ENCODE measurements at places on chromosomes 7 and 10.

DNA sequence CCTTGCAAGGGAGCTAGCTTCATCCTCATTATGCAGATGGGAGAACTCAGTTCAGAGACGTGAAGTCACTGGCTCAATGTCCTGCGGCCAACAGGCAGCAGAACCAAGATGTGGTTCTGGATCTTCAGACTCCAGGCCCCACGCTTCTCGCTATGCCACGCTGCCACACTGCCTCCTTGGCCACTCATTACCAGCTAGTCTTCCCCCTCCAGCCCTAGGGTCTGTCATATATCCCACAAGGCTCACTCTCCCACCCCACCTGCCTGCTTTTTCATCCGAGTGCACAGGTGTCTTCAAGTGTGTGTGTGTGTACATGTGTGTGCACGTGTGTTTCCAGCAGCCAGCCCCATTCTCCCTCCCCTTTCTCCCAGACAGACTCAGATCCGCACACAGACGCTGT lies 53.4 kb downstream of the DENND2A start:
- no peak for DNase-seq

- no peak for DNase-seq
Measured at GRCh38 chr10:34080485-34081346, 734.4 kb downstream of the PARD3 start.

DNA sequence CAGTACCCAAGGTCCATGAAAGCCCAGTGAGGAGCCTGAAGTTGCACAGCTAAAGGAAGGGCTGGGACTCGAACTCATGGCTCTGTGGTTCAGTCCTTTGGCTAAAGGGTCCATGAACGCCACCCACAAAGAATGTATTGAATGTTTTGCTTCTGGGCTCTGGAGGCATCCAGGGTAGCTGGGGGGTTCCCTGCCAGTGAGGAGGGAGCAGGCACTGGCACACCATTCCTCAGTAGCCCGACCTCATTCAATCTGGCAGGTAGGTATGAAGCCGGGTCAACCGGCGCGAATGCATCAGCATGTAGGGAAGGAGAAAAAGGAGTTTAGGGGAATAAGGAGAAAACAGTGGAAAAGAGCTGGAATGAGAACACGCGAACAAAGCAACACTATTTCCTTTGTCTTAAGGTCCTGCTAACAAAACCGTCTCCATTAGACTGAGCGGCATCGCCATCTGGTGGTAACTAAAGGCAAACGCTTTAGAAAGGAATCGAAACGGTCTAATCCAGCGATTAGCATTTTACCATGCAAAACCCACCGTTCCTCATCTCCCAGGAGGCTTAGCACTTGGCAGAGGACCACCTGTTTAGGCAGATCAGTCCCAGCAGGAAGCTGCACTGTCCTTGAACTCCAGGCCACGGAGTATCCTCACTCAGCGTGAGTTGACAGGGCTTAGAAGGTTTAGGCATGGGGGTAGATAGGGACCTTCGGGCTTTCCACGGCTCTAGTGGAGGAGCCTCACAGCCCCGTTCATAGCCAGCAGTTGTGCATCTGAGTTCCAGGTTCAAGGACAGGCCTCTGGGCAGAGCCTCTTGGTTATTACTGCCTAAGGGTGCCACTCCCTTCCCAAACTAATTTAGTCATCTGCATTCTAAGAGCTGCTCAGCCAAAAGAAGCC lies 122.8 kb downstream of the UBE2H start:
- DNase-seq: peak; percentile 64

- DNase-seq: no peak
Measured at GRCh38 chr10:125340903-125341302, 180.5 kb upstream of the CTBP2 start.

- peak; percentile 17 for DNase-seq
Measured at GRCh38 chr10:100020886-100021253, 11.1 kb upstream of the DNMBP start.

GRCh38 chr10:121368347-121369025 lies 229.8 kb downstream of the FGFR2 start:
- no peak for DNase-seq

- no peak for DNase-seq
Measured at GRCh38 chr10:75508239-75508813, 76.9 kb downstream of the LRMDA start.

DNA sequence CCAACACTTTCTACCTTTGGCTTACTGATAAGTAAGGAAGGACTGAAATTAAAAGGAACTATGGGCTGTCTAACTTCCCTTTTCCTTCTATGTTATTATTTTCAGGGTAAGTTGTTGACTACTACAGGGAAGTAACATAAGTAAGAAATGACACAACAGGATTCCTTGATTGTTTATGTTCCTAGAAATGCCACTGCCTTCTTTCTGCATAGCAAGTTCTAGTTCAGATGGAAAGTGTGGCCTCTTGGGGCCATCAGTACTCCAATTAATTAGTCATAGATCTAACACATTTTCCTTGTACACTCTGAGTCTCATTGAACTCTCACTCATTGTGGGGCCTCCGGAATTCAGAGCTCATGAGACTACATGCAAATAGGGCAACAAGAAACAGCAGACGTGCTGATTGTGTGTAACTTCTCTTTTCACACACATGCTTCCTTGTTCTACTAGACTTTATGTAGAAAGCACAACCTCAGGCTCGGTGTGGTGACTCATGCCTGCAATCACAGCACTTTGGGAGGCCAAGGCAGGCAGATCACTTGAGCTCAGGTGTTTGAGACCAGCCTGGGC lies 35.3 kb upstream of the HIBADH start:
- DNase-seq: no peak

- no peak for DNase-seq
Measured at GRCh38 chr7:31234836-31235605, 105.5 kb downstream of the NEUROD6 start.

GRCh38 chr7:106914018-106914607 lies 49.0 kb downstream of the PIK3CG start:
- DNase-seq: no peak

GRCh38 chr10:132532179-132532578 lies 5.4 kb upstream of the INPP5A start:
- DNase-seq: no peak

DNA sequence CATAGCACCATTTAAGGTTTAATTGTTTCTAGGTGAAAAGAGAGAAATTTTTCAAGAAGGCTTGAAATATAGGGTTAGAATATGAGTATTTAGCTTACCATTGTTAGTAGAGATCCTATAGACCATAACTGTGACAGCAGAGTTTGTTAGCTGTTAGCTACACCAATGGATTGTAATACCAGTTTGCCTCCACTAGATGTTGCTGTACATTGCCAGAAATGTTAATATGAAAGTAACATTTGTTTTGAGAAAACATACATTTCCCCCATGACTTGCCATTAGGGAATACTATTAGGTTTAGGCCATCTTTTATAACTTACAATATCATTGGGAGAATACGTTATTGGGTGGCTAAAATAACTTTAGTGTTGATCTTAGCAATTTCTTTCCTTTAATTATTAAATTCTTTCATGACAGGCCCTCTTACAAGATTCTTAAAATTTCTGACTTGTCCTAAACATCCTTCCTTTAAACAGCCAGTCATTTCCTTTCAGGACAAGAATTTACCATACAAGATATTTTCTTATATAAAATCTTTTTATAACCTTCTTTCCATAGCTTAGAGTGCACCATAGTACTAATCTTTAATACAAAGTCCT lies 39.5 kb downstream of the ZNF117 start:
- DNase-seq: no peak

GRCh38 chr7:114944745-114945625 lies 23.1 kb downstream of the MDFIC start:
- DNase-seq: peak; percentile 32

GRCh38 chr7:18901982-18902421 lies 215.4 kb downstream of the TWIST1 start:
- no peak for DNase-seq

GRCh38 chr10:86188796-86189558 lies 177.6 kb downstream of the GRID1 start:
- DNase-seq: no peak

GRCh38 chr7:52021343-52021742 lies 704.7 kb upstream of the COBL start:
- DNase-seq: no peak

DNA sequence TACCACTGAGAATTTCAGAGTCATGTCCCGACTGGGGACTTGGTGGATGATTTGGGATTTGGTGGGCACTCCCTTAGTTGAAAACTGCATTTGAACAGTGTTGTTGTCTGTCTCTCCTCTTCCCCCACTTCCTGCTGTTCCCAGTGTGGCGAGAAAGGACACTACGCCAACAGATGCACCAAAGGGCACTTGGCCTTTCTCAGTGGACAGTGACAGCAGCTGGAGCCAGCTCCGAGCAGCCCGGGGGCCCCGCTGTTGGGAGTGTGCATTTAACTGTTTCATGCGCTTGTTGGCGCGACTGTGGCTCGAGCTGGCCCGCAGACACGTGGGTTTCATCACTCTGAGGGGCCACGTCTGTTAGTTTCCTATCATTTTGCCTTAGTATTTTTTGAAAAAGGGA lies 9.7 kb downstream of the ATP5MF start:
- no peak for DNase-seq

DNA sequence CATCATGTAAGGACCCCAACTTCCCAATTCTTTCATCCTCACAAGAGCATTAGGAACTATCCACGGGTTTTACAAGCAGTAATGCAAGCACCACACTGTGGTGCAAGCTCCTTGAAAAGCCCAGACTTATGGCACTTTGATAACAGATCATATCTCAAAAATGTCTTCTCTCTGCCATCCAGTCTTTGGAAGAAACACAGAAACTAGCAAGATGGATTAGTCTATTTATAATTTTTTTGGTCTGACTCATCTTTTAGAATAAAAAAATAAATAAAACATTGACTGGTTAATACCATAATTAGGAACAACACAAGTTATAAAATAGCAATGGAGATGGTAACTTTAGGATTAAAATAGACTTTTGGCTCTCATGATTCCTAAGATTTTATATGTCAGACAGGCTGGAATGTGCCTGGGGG lies 49.0 kb upstream of the CALD1 start:
- no peak for DNase-seq

- no peak for DNase-seq
Measured at GRCh38 chr10:17062955-17063484, 66.6 kb downstream of the CUBN start.

- no peak for DNase-seq
Measured at GRCh38 chr7:77184463-77184862, 15.2 kb downstream of the FGL2 start.

DNA sequence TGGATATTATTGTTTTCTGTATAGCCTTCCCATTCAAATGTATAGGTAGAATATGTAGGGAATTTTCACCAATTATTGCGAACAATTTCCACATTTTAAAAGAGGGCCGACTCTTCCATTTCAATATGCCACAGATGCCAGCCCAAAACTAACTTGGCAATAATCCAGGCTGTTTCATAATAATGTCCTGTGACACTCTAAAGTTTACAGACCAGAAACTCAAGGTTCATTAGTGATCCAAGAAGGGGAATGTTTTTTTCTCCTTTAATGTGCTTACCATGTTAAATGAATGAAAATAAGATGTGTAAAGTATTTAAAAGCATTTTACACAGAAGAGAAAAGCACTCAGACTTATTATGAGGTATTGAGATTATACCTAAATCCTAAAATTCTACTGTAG lies 63.0 kb upstream of the FAM3C start:
- DNase-seq: no peak

DNA sequence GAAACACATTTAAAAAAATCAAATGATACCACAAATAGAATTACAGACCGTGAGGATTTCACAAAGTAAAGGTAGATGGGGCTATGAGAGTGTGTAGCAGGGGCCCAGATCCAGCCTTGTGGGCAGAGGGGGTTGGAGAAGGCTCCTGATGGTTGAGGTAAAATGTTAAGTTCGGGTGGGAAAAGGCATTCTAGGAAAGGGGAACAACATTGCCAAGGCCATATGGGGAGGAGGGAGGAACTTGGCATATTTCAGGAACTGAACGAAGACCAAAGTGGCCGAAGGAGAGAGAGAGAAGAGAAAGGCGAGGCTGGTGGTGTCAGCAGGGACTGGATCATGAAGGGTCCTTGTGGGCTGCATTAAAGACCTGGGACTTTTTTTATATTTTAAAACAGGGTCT lies 98.9 kb downstream of the CARD11 start:
- DNase-seq: no peak

GRCh38 chr10:78931321-78932053 lies 137.3 kb upstream of the ZMIZ1 start:
- DNase-seq: no peak

- no peak for DNase-seq
Measured at GRCh38 chr10:8312079-8312478, 257.6 kb downstream of the GATA3 start.

DNA sequence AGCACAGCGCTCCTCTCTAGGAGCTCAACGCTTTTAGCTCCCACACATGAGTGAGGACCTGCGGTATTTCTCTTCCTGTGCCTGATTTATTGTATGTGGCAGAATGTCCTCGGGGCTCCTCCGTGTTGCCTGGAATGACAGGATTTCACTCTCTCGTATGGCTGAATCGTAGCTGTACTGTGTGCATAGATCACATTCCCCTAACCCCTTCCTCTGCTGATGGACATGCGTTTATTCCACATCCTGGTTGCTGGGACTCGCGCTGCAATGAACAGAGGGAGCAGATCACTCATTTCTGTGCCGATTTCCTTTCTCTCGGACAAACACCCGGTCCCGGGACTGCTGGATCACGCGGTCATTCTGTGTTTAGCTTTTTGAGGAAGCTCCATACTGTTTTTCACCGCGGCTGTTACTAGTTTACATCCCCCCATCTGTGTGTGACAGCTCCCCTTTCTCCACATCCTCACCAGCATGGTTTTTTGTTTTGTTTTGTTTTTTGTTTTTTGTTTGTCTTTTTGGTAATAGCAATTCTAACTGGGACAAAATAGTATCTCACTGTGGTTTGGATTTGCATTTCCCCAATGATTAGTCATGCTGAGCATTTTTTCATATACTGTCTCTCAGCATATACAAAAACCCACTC lies 76.3 kb downstream of the FOXL3 start:
- DNase-seq: no peak

DNA sequence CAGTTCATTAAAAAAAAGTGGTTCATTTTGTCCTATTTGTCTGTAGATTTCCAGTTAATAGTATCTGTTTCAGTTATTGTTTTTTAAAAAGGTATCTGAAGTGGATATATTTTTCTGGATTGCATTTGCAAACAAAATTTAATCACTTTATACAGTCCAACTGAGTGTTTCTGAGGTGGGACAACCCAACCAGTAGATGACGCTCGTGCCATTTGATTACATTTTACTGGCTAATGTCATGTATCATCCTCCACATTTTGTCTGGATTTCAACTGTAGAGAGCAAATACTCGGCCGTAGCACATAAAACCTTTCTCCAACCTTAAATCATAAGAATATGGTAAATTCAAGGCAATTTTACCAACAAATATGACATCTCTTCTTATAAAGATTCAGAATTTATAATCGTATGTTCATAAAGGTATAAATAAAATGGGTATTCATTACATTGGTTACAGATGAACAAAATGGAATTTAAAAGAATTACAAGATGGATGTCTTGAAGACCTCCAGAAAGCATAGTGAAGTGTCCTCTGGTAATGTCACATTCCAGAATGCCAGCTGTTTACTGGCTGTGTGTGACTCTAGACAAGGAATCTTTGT lies 789.0 kb downstream of the PHTF2 start:
- no peak for DNase-seq

GRCh38 chr10:97608991-97609561 lies 19.6 kb downstream of the C10orf62 start:
- DNase-seq: no peak

GRCh38 chr7:156650042-156650441 lies 9.5 kb downstream of the RNF32 start:
- peak; percentile 68 for DNase-seq

All from WTC11 (cell line).